Substantia nigra (tissue), 51 donors: ENCODE measurements at places on chromosomes 16 and 17.

DNA sequence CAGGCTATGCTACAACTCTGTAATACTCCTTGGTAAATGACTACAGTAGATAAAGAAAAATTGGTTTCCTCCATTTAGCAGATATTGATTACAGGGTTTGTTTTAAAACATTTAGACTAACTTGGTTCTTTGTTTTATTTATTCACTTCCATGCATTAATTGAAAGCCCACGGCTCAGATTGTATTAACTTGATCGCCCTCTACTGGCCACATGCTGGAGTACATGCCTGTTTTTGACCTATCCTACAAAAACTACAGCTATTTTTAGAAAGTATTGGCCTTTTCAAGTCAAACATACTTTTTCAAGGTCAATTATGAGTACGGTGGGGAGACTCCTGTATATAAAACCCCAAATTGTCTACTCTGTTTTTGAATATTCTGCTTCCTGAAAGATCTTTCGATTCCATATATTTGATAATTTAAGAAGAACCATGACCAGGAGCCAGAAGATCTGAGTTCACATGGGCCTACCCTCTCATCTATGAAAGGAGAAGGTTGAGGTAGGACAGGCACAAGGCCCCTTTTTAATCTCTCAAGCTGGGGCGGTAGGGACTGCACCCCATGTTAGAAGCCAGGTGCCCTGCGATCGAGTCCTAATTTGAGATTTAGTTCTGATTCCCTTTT, 51.8 kb downstream of the CA10 start:
- no peak for DNase-seq

- DNase-seq = no peak
These were observed 10.5 kb upstream of the ALDOA start for GRCh38 chr16:30054959-30055553.

DNA sequence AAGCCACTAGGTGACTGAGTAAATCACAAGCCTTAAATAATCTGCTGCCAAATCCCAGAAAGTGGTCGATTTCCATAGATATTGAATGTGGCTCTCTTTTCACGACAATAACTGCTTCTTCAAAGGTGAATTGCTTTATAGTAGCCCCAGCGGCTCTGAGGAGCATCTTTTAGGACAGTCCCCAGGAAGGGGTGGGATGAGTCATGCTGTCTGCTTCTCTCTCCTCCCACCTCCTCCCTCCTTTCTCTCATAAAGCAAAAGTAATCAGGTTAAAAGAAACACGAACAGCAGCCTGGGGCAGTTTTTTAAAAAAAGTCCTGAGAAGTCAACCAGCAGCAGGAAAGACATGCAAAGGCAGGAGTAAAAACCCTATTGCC, 1.8 kb downstream of the KIAA0513 start:
- no peak for DNase-seq

- no peak for DNase-seq
These were observed 204.2 kb upstream of the KCNJ16 start for GRCh38 chr17:69870751-69871199.

DNA sequence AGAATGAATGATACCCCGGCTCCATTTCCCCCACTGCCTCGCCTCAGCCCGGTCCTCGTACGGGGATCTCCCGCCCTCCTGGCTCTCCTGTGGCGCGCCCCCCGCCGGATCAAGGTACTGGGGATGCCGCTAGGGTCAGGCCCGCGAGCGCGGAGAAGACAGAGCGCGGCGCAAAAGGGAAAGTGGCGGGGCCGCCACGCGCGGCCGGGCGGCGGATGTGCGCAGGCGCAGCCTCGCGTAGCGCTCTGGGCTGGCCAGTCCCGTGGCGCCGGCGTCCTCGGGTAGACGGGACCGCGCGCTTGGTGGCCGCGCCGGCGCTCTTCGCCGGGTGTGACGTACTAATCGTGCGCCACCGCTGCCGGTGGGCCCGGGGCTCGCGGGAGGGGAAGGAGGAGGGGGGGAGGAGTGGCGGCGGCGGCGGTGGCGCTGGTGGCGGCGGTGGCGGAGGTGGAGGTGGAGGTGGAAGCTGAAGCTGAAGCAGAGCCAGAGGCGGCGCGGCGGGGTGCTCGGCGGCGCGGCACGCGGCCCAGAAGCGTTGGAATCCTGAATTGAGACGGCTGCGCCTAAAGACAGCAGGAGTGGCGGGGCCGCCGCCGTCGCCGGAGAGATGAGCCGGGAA, at the start of gene SENP3:
TSS of gene SENP3 (plus strand) at position 331 of the 619 bp plus-strand sequence. CDS start 1,158 bp downstream, outside the sequence.
- DNase-seq = peak; percentile 91

GRCh38 chr16:57696240-57696639, 1.6 kb downstream of the DRC7 start:
- no peak for DNase-seq

DNA sequence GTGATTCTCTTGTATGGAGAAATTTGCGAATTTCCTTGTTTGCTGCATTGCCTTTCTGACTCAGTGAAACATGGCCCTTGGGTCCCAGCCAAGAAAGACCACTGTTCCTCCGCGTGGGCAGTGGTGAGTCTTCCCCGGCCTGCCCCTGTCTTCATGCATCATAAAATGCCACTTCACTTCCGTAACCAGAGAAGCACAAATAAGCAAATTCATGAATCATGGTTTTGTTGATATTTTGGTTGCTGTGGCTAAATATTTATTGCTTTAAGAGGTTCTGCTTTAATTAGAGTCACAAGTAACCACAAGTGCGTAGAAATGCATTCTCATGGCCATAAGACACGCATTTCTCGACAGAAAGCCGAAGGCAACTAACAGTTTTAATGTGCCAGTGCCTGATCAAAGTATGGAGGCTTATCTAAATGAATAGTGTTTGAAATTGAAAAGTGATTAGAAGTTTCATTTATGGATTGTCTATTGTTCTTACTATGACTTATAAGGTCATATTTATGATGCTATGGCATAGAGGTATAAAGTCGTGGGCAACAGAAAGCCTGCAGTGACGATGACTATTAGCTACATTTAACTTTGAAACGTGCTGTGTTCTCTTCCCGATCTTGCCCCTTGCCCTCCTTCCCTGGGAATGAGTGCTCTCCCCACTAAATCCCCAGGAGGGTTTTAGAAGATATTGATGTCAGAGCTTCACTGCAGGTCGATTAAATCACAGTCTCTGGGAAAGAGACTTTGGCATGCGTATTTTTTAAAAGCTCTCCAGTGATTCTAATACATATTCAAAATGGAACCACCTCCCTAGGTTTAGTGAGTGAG, 76.0 kb downstream of the WIPI1 start:
- no peak for DNase-seq

DNA sequence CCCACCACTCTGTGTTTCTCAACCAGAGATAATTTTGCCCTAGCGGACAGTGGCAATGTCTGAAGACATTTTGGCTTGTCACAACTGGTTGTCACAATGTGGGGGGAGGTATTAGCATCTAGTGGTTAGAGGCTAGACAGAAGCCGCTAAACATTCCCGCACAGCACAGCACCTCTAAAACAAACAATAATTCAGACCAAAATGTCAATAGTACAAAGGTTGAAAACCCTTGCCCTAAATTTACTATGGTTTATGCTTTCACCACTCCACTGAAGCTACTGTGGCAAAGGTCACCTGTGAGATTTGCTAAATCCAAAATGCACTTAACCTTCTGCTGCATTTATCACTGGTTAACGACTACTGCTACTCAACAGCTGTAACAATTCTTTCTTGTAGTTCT, 14.1 kb downstream of the NUP88 start:
- DNase-seq = no peak

GRCh38 chr17:75707079-75707571, 14.1 kb upstream of the ITGB4 start:
- no peak for DNase-seq

DNA sequence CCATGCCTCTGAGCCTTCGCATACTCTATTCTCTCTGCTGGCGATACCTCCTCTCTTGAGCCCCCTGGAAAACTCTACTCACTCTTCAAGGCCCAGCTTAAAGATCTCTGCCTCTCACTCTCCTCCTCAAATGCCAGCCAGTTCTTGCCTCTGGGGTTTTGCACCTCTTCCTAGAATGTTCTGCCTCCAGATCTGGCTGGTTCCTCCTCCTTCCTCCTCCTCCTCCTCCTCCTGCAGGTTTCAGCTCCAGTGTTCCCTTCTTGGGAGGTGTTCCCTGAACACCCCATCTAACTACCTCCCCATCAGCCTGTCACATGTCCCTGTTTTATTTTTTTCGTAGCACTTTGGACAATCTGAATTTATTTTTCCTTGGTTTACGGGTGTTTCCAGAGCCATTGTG, 35.1 kb upstream of the SBK1 start:
- no peak for DNase-seq

GRCh38 chr17:59342681-59343131, 11.3 kb downstream of the YPEL2 start:
- no peak for DNase-seq

DNA sequence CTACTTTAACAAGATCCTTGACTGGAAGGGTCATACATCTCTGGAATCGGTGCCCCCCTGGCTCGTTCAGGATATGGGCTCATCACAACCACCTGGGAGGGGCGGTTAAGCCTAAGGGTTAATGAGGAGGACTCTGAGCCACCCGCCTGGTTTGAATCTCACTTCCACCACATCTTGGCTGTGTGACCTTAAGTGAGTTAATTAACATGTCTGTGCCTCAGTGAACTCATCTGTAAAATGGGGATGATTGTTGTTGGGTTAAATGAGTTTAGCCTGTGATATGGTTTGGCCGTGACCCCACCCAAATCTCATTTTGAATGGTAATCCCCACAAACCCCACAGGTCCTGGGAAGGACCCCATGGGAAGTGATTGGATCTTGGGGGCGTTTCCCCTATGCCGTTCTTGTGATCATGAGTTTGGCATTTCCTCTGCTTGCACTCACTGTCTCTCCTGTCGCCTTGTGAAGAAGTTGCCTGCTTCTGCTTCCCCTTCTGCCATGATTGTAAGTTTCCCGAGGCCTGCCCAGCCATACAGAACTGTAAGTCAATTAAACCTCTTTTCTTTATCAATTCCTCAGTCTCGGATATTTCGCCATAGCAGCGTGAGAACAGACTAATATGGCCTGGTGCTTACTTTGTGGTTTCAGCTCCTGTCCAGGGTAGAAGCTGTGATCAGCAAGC, 214.0 kb upstream of the CIBAR2 start:
- no peak for DNase-seq
